NCI-H1436 treated with DMSO at 0.1 percent for 48 hours (cell line): ENCODE measurements at places on chromosomes 5 and 9.

GRCh38 chr9:109190151-109190550, 23.1 kb upstream of the FRRS1L start:
- no peak for DNase-seq

GRCh38 chr5:422323-423232, 20.4 kb upstream of the EXOC3 start:
- DNase-seq, result no peak

DNA sequence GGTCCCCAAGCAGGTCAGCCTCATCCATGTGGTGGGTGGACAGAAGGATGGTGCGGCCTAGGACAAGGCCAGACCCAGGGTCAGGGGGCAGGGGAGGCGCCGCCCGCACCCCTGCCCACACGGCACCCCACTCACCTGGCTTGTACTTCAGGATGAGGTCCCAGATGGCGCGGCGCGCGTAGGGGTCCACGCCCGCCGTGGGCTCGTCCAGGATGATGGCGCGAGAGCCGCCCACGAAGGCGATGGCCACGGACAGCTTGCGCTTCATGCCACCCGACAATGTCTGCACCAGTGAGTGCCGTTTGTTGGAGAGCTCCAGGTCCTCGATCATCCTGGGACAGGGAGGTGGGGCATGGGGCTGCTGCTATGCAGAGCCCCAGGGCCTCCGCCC, 12.5 kb downstream of the ABCA2 start:
- no peak for DNase-seq

DNA sequence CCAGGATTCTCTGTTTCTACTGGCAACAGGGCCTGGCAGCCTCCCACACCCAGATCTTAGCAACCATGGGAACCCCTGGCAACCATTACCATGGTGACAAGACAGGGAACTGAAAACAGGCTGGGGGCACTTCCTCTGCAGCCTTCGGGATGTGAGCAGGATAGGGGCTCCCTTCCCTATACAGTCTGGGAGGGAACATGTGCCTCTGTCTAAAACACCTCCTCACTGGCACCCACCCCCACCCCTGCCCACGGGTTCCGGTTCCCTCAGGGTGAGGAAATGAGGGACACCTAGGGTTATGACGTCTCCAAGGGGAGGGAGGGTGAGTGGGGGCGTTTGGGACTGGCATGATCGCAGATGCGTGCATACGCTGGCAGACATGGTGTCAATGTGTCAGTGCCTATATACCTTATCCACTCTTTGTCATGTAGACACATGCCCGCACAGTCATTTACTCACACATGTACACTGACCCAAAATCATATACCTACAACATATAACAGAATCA, 3.0 kb upstream of the DNAJB5 start:
- no peak for DNase-seq

- DNase-seq, result no peak
These were observed 252.1 kb downstream of the CRB2 start for GRCh38 chr9:123608104-123608503.
